ENCODE measurements at places on chromosomes 4 and X.

DNA sequence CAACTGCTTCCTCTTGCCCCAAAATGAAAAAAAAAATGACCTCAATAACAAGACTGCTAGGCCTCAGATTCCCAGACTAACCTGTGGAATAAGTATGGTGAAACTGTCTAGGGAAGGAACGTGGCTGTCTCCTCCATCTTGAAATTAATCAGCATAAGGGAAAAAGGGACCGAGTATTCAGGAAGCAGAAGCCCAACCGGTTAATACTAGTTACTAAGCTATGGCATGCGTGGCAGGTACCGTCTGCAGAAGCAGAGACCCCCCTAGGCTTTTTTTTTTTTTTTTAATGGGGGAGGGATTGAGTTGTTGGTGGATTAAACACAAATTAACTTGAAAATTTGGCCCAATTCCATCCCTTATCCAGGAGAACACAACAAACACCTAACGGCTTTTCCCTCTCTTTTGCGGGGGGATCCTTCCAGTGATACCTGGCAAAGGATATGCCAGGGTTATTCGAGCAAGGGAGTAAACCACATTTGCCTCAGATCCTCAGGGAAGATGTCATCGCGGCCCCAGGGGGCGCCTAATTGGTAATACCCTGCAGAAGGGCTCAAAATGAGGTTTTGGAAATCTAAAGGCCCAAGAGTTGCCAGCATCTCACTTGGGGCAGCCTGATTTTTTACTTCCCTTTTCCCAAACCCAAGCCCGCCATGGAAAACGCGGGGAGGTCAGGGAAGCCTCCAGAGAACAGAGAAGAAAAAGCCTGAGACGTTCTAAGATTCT lies 893 bp downstream of the RLIM start:
- DNase-seq, result no peak

- DNase-seq, result no peak
These were observed 14.8 kb downstream of the INTS6L start for GRCh38 chrX:135535077-135535940.

- no peak for DNase-seq
These were observed at the start of gene MAGEE1 for GRCh38 chrX:76427560-76428242. Gene MAGEE1, plus strand, starts transcription at chrX:76427710. Its CDS starts 221 bp downstream, at chrX:76427931.

DNA sequence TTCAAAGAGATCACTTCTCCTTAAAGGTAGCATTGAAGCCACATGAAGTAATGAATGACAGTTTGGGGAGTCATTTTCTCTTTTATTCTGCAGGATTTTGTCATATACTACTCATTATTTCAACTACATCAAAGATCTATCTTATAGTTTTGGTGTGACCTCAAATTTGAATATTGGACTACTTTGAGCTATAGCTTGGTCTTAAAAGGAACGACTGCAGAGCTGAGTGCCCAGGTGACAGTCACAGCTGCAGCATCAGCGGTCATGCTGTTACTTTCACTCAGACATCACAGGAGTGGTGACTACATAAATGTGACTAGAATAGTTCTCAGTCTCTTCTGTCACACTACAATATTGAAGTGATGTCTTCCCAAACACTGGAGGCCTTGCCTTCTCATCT lies 10.7 kb upstream of the SPCS3 start:
- DNase-seq, result no peak

DNA sequence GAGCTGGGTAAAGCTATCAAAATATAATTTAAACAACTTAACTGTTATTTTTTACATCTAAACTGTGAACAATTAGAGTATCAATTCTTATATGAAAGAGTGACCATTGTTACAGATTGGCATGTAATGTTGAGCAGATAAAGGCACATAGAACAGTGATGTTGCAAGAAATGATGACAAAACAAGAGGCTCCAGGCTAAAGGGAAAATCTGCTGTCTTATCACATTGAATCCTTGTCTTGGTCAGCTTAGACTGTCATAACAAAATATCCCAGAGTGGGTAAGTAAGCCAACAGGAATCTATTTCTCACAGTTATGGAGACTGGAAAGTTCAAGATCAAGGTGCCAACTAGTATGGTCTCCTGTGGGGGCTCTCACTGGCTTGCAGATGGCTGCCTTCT lies 154.1 kb upstream of the PPP3CA start:
- DNase-seq, result no peak

GRCh38 chr4:74948236-74948635 lies 15.3 kb downstream of the PARM1 start:
- DNase-seq, result no peak

- DNase-seq, result no peak
These were observed 183.0 kb downstream of the CRLF2 start for GRCh38 chrX:1029494-1029893.

- DNase-seq, result no peak
These were observed 81.5 kb downstream of the RCHY1 start for GRCh38 chr4:75432683-75433082.

GRCh38 chr4:158814636-158815330 lies 46.0 kb downstream of the FNIP2 start:
- DNase-seq, result no peak

DNA sequence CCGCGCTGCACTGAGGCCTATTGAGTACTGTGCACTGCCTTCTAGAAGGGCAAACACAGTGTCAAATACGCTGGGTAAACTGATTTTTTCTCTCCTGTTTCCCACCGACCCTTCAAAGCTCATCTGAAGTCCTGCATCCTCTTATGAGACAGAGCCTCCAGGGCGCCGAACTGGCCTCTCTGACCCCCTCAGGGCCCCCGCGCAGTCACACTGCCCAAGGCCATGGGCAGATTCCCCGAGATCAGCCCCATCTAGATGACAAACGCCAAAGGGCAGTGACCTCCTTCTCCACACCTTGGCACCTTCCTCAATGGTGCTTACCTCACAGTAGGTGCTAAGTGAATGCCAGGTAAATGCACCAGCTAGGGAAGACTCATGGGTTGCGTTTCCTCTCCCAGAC lies 34.4 kb downstream of the CHST7 start:
- DNase-seq, result no peak

DNA sequence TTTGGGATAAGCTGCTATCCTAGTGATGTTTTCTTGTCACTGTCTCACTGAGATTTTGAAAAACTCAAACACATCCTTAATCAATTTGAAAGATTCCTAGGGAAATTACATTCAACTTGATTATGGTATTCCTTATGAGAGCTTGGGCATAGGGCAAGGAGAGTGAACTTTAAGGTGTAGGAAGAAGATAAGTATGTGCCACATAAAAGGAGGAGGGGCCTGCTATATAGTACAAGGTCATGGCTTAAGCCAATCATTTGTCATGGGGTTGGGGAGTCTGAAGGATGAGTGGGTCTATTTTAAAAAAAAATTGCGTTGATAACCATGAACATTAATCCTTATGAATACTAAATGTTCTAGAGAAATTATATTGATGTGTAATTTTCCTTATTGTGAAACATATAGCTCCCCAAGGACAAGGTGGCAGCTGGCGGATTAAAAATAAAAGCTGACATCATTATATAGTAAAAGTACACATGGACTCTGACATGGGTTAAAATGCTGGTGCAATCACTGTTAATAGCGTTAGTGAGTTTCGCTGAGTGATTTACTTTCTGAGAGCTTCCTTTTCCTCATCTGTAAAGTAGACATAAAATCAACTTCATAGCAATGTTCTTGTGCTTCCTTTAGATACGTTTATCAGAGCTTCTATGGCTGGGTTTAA lies 17.4 kb downstream of the GALNT7 start:
- DNase-seq, result no peak

DNA sequence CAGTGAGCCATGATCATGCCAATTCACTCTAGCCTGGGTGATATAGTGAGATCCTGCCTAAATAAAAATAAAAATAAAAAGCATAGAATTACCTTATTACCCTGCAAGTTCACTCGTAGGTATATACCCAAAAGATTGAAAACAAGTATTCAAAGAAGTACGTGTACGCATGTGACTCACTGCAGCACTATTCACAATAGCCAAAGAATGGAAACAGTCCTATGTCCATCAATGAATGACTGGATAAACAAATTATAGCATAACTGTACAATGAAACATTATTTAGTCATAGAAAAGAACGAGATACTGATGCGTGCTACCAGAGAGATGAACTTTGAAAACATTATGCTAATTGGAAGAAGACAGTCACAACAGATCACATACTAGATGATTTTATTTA lies 204.6 kb upstream of the DIAPH2 start:
- no peak for DNase-seq

DNA sequence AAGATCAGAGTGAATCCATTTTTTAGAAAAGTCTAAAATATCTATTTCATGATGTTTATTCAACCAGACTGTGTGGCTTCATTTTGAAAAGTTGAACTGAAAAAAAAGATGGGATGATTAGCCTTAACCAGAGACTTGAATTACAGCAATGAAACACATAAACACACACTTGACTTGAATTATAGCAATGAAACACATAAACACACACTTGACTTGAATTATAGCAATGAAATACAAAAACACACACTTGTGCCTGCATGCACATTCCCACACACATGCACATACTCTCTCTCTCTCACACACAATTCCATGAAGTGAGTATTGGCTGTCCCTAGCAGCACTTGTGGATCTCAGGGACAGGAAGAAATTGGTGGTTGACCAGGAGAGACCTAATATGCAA lies 286.8 kb downstream of the USP46 start:
- DNase-seq, result no peak

DNA sequence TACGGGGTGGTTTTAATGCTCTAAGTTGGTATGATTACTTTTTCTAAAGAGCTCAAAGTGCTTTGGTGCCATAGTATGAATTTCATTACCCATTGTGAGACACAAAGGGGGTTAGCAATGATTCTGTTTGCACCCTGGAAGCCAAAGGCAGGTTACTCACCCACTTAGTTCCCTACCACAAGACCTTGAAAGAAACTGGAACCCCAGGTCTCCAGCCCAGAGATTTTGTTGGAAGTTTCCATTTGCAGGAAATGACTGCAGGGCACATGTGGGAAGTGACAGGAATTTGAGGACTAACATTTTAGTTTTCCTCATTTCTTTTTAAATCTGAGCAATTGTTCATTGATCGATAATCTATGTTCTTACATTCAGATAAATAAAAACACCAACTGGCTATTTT lies 1.8 kb upstream of the HS3ST1 start:
- DNase-seq, result no peak

- no peak for DNase-seq
These were observed 87.6 kb upstream of the PLAC1 start for GRCh38 chrX:134745636-134746409.

- DNase-seq, result no peak
These were observed 1.7 kb upstream of the SRPX2 start for GRCh38 chrX:100642290-100642689.

- DNase-seq, result no peak
These were observed 42.1 kb downstream of the AFF1 start for GRCh38 chr4:86976801-86977485.

DNA sequence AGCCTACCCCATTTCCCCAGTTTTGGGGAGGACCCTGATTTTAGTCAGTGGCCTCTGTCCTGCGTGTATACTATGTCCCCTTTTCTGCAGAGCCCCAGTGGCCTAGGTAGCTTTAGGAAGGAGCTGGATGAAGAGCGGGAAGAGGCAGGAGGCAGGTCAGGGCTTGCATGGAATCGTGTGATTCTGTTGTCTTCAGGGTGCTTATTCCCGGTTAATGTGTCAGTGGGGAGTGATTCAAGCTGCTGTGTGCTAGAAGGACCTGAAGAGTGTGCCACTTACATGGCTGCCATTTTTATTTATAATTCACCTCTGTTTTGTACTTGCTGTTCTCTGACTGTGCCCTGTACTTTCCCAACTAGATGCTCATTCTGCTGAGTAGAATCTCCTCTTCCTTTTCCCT lies 127.3 kb upstream of the AMOT start:
- DNase-seq, result no peak

- DNase-seq, result no peak
These were observed 503.0 kb upstream of the DIAPH2 start for GRCh38 chrX:96181605-96182004.

DNA sequence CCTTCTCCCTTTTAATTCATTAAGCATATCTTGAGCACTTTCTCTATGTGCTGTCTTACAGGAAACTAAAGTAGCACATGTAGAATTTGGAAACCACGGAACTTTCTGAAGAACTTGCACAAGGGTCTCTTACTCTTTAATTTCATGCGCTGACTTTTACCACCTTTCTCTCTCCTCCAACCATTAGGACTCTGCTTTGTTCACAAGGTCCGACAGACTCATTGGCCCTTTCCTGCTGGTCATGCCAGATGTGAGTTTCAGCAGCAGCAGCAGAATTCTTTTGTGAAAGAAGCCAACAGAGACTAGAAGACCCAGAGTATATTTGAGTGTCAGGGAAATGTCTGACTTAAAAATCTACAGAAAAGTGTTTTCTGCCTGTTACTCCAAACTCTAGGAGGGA lies 207.1 kb downstream of the GUCY2F start:
- DNase-seq, result no peak

GRCh38 chr4:177596035-177596434 lies 153.8 kb upstream of the AGA start:
- DNase-seq, result no peak

DNA sequence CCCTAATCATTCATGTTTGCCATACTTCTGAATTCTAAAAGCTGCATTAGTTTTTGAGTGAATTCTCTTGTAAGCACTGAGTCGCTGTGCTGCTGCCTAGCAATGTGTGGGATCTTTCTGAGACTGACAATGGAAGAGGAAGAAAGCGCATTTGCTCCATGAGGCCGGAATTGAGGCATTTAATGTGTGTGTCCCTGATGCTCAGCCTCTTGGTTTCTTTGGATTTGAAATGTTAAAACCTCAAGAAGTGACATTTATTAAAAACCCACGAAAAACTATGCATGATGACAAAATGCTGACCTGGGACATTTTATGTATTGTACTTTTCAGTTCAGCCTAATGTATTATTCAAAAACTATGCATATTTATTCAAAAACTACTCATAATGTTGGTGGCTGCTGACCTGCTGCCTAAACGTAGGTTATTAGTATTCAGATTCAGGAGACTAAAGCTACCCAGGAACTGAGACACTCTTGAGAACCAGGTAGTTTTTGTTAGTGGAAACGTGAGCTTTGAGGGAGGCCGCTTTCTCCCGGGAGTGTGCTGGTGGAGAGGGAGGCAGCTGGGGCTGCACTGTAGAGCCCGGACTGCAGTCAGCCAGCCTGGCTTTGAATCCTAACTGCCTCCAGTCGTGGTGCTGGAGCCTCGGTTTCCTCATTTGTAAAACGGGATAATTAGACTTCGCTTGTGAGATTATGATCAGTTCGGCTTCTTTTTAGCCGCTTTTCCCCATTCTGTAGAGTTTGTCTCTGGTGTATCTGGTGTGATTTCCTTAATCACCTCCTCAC lies 11.3 kb downstream of the RGS12 start:
- DNase-seq, result no peak

DNA sequence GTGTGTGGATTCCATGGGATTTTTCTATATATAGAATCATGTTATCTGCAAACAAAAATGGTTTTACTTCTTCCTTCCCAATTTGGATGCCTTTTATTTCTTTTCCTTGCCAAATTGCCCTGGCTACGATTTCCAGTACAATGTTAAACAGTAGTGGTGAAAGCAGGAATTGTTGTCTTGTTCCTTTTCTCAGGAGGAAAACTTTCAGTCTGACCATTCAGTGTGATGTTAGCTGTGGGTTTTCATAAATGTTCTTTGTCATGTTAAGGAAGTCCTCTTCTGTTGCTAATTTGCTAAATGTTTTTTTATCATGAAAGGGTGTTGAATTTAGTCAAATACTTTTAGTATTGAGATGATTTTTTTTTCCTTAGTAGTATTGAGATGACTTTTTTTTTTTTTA lies 10.9 kb downstream of the SAP30 start:
- DNase-seq, result no peak

GRCh38 chr4:51942108-51942832 lies 77.9 kb downstream of the LRRC66 start:
- no peak for DNase-seq

Measured in cortex of kidney (tissue), 1 donor.